NCI-H187 (cell line): ENCODE measurements at places on chromosomes 7 and 10.
A peak's percentile ranks its signal among the peaks of the same experiment; 100 is the strongest.

DNA sequence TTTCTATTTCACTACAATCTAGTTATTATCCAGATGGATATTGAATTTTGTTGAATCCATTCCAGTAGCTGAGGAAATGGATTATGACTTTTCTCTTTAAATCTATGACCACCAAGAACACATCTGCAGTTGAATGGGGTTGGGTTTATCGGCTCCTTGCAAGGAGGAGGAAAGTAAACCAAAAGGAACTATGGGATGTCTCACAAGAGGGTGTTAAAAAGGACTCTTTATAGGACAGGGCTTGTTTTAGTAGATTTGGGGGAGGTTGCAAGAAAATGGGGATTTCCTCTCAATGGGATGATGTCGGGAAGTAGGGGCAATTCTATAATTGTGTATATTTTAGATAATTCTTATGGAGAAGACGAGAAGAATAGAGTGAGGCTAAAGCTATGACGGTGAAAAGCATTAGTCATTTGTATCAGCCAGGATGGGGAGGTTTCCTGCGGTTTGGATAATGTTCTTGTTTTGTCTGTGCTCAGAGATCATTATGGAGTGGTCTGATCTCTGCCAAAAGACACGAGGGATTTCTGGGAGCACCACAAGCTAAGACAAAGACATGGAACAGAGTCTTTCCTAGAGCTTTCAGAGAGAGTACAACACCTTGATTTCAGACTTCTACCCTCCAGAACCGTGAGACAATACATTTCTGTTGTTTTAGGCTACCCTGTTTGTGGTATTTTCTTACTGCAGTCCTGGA, 5.3 kb upstream of the LRRC61 start:
- no peak for DNase-seq

DNA sequence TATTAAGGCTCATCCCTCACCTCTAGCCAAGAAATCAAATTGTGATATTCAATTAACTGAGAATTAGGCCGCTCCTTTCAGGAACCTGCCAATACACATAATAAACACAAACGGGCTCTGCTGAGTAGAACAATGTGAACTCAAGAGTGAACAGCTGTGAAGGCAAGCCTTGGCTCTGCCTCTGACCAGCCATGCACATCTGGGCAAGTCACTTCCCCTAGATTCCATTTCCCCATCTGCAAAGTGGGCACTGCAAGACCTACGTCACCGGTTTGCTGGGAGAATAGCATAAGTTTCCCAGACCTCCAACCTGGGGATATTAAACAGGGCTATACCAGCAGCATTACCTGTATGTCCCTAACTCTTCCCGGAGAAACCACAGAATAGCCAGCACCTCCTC, 355.2 kb downstream of the TNS3 start:
- no peak for DNase-seq

DNA sequence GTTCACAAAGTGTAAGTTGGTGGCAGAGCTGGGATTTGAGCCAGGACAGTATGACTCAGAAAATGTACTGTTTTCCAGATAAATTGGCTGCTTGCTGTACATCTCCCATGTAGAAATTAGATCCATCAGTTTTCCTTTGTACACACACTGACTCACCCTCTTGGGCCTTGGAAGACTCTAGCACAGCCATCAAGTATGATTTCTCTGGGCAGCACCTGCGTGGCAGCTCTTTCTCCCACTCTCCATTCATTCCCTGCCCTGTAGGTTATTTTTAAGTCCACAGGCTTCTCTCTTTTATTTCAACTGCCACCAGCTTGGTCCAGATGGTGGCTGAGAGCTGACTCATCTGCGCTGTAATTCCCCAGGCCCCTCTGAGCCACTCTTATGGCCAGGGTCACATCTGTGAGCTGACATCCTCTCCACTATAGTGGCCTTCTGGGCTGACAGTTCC, 28.3 kb upstream of the SDK1 start:
- peak; percentile 35 for DNase-seq

DNA sequence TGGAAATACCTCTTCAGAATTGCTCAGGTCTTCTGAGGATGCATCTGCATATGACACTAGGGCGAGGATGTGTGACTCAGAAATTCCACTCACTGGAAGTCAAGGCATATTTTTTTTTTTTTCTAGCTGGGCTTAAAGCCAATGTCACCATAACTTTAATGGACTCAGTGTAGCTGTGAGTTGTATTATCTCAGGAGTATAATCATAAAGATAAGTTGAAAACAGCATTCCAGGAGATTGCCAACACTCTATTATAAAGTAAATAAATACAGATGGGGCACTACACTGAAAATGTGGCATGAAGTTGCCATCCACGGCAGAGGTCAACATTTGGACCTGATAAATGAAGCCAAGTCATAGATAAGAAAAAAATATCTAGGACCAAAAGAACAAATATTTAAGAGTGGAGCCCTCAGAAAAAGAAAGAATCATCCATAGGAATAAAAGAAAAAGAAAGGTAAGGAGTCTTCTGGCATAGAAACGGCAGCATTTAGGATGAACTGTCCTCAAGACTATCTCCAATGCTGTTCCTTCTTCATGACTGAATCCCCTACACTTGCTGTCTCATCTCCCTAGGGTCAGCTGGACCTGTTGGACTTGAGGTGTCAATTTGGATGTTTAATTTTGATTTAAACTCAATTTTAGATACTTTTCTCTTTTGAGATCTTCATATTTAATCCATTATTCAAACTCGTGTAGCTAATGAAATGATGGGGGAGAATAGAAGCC, 72.9 kb upstream of the CAV2 start:
- no peak for DNase-seq

DNA sequence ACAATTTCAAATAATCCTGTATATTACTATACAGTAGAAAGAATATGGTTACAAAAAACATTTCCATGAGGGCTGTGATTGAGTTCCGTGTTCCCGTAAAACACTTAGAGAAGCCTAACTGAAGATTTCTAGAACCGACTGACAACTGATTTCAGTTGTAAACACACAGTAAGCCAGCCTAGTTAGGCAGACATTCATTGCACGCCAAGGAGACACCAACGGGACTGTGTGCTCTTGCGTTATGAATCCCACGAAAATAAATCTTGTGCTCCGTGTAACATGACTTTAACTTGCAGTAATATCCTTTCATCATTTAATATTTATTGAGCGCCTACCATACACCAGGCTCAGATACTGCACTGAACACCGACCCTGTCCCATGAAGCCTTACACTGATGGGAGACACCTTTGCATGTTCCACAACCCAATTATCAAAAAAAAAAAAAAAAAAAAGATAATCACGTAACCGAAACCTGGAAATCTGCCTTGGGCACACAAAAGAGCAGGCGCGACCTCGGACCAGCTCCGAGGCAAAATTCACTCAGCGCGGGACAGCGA, 420 bp upstream of the KLHL7 start:
- no peak for DNase-seq

GRCh38 chr7:84399661-84400060, 205.1 kb upstream of the SEMA3A start:
- no peak for DNase-seq

DNA sequence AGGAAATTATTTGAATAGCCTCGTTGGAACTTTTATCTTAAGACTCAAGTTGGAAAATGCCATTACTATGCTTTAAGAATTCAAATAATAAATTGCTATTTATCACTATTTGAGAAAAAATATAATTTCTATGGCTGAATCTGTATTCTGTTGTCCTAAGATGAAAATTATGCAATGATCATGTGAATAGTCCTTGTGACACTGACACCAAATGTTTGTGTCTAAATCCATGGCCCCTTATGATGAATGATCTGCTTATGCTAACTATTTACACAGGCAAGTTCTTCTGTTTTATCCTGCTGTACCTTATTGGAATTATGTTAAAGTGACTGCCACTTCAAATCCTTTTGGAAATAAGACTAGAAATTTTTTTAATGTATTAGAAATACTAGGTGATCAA, 208.7 kb downstream of the DOCK4 start:
- DNase-seq: no peak

- DNase-seq: no peak
Observed at GRCh38 chr7:19080093-19080492, 37.3 kb downstream of the TWIST1 start.

DNA sequence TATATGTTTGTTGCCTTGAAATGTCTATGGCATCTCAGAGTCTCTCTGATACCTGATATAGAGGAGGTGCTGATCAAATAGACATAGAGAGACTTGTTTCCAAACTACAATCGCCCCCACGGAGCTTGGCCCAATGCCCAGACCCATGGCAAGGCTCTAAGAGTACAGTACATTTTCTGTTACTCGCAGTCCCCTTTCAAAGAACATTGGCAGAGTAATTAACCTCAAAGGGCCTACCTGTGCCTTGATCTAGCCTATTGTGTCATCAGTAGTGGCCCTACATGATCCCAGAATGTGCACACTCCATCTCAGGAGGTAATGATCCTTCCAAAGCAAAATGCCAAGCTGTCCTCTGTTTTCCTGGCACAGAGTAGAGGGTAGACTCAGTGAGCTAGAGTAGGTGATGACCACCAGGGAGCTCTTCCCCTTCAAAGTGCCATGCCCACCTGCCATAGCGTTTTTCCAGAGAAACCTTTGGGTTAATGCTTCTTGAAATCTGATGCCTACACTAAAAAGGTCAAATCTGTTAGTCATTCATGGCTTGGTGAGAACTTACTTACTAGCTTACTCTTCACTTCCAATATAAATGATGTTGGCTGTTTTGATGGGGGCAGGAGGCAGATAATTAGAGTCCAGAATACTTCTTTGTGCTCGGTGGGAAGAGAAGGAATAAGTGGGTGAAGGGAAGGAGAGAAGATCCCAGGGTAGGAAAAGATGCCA, 41.2 kb upstream of the ACSL5 start:
- no peak for DNase-seq

DNA sequence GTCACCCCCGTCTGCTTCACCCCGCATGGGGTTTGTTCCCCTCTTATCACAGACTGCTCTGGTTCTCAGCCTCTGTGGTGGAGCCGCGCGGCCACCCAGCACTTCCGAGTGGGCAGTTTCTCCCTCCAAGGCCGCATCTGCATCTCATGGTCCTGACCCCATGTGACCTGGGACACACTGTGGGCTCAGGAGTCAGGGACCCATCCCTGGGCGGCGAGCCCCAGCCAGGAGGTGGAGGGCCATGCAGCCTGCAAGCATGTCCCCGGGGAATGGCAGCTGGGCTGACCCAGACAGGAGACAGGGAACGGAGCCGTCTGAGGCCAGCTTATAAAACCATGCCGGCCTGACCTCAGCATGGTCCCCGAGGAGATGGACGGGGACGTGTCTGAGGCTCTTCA, 25.2 kb upstream of the TTYH3 start:
- no peak for DNase-seq

- no peak for DNase-seq
Observed at GRCh38 chr10:113139699-113140098, 189.7 kb downstream of the TCF7L2 start.

- DNase-seq: no peak
Observed at GRCh38 chr10:71342573-71343391, 23.7 kb downstream of the SLC29A3 start.

DNA sequence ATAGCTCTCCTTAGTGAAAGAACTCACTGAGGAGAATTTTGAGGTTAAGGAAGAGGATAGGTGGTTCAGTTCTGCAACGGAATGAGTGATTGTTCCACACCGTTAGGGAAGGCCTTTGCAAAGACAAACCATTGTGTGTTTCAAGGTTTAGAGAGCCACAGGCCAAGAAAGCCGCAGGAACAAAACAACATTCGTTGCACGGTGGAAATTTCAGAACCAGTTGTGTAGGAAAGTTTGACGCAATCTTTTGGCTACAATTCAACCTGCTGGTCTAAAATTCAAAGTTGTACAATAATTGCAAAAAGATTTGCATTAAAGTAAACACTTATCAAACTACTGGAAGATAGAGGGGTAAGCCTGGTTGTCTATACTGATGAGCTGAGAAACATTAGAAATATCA, 91.4 kb downstream of the FAM107B start:
- no peak for DNase-seq

GRCh38 chr7:128914566-128915151, 4.2 kb upstream of the KCP start:
- no peak for DNase-seq

DNA sequence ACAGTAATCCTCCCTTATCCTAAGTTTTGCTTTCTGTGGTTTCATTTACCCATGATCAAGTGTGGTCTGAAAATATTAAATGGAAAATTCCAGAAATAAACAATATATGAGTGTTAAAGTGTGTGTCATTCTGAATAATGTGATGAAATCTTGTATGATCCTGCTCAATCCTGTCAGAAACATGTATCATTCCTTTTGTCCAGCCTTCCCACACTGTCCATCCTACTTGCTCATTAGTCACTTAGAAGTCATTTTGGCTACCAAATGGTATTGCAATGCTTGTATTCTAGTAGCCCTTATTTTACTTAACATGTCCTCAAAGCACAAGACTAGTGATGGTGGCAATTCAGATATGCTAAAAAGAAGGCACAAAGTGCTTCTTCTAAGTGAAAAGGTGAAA, 1211.2 kb upstream of the SORCS1 start:
- no peak for DNase-seq

- no peak for DNase-seq
Observed at GRCh38 chr10:36679554-36679953, 445.8 kb upstream of the ANKRD30A start.

- no peak for DNase-seq
Observed at GRCh38 chr10:43452356-43452914, 15.5 kb downstream of the ZNF487 start.

DNA sequence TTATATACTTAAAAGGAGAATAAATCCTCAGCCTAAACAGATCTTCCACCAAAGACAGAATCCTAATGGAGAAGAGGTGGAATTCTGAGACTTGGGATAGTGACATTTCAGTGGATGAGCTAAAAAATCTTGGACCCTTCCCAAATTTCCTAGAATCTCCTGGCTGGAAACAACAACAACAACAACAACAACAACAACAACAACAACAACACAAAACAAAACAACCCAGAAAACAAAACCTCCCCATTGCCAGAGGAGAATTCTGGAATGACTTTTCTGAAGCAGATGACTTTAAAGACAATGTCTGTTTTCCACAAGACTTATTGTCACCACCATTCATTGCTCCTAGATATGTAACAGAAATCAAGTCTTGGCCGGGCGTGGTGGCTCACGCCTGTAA, 322.1 kb downstream of the ARL4A start:
- DNase-seq: no peak

GRCh38 chr10:19119191-19119590, 70.6 kb downstream of the MALRD1 start:
- DNase-seq: no peak

- no peak for DNase-seq
Observed at GRCh38 chr7:102897856-102898531, 14.8 kb upstream of the LRRC17 start.

GRCh38 chr10:5045095-5045494, 41.4 kb upstream of the AKR1C2 start:
- no peak for DNase-seq

GRCh38 chr7:149569726-149570422, 72.3 kb upstream of the ZNF746 start:
- no peak for DNase-seq

- no peak for DNase-seq
Observed at GRCh38 chr10:129400426-129400825, 66.6 kb upstream of the MGMT start.

DNA sequence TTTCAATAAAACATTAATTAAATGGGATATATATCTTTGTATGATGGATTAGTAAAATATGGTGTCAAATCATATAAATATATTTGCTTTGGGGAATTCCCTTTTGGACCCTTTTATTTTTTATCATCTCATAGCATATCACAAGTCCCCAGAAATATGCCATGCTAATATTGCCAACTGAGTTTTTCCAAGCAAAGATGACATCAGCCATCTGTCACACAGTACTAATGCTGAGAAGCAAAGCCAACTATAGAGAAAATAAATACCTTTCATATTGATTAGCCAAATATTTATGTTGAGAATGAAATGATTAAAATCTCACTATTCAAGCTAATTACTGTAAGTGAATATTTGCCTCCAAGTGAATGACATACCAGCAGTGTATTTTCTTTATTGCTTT, 575.3 kb downstream of the ETV1 start:
- no peak for DNase-seq
